Caco-2 (cell line): ENCODE measurements at places on chromosomes 7 and 10. TPM values are rescaled to one million over a fixed set of nuclear protein-coding genes. Genes with fewer than 3 reads are reported as not detected.

DNA sequence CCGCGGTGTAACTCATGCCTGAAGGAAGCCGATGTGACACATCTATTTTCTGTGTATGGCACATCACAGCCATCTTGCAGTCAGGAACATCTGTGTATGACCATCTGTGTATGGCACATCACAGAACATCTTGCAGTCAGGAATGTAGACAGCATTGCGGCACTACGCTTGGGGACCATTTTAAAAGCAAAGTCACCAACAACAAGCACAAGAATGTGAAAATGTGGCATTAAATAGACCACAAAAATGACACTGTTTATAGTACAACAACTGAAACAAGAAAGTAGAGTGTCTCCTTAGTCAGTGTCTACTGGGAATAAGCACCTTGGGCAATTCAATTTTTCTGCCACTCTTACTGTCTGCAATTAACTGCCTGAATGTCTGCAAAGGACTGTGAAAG is 124.4 kb downstream of the HGF start:
- no peak for DNase-seq
- H3K4me3 ChIP-seq: no peak overlapping the region
- no peaks in the 10 kb centered on the region for H3K27me3 ChIP-seq
- H3K27ac ChIP-seq: no peak overlapping the region
- H3K36me3 ChIP-seq: no peaks in the 10 kb centered on the region

GRCh38 chr7:98423043-98423442 is 22.2 kb upstream of the BAIAP2L1 start:
- peak; percentile 47 for DNase-seq
- H3K4me3 ChIP-seq: no peak overlapping the region
- H3K4me1 ChIP-seq: peaks cover 21% of the 10 kb centered on the region
- H3K36me3 ChIP-seq: no peaks in the 10 kb centered on the region

- no peaks in the 10 kb centered on the region for H3K36me3 ChIP-seq
- H3K27ac ChIP-seq: no peak overlapping the region
- H3K4me1 ChIP-seq: no peaks in the 10 kb centered on the region
- DNase-seq: peak; percentile 59
- H3K27me3 ChIP-seq: no peaks in the 10 kb centered on the region
Measured at GRCh38 chr7:10022957-10023356, 950.7 kb upstream of the PHF14 start.

The CRYGN gene
- not detected in 2 replicates for total RNA-seq

GRCh38 chr7:50679218-50680007 is 103.3 kb downstream of the GRB10 start:
- H3K4me3 ChIP-seq: no peak overlapping the region
- H3K4me1 ChIP-seq: no peaks in the 10 kb centered on the region
- H3K27ac ChIP-seq: no peak overlapping the region
- H3K27me3 ChIP-seq: no peaks in the 10 kb centered on the region

The CPEB3 gene
- 2.3 TPM in 2 replicates for total RNA-seq

The RBP3 gene
- total RNA-seq: not detected in 2 replicates
